A375 (cell line): ENCODE measurements at places on chromosomes 3 and 15. TPM values are rescaled to one million over a fixed set of nuclear protein-coding genes. Genes with fewer than 3 reads are reported as not detected.

Gene FBXL2
- 2.4 and 3.6 TPM in 2 replicates for total RNA-seq

Gene PPP1R14D
- total RNA-seq = not detected in 2 replicates

Gene LOXL1
- 0.21 and 1.1 TPM in 2 replicates for total RNA-seq

Gene LYZL4
- 0.34 TPM in 1 of 2 replicates, not detected in the other for total RNA-seq

Gene ATP10A
- total RNA-seq = 9.6 and 10.7 TPM in 2 replicates

Gene BCHE
- total RNA-seq = 2.9 and 3.4 TPM in 2 replicates
